ENCODE measurements at places on chromosomes 12 and 14. TPM values are rescaled to one million over a fixed set of nuclear protein-coding genes. Genes with fewer than 3 reads are reported as not detected.

The DAO gene
- polyA plus RNA-seq: not detected

The GYS2 gene
- polyA plus RNA-seq: not detected

The AVPR1A gene
- polyA plus RNA-seq: not detected

GRCh38 chr12:96714199-96714598 is 192.9 kb upstream of the NEDD1 start:
- DNase-seq: no peak

GRCh38 chr14:34211732-34212131 is 250.3 kb downstream of the SPTSSA start:
- DNase-seq: no peak

DNA sequence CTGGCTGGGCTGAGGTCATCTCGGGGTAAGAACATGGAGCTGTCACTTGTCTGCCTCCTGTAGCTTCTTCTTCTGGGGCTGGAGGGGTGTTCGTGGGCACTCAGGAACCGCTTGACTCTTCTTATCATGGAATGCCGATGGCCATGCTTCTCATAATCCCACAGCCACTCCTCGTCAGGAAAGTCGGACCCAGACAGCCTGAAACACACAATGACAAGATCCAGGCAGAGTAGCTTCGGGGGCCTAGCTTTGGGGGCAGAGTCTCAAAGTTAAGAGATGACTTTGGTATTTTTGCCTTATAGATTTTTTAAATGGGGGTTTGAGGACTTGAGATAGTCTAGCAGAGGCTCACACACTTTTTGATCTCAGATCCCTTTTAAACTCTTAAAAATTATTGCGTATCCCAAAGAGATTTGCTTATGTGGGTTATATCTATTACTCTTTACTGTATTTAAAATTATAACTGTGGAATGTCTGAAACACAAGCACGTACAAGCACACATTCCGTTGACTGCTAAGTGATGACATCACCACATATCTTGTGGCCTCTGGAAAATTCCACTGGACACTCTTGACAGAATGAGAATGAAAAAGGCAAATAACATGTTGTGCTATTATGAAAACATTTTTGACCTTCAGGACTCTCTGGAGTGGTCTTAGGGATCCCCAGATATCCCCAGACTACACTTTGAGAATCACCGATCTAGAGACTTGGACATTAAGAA is 43.3 kb downstream of the BEST3 start:
- DNase-seq: no peak

DNA sequence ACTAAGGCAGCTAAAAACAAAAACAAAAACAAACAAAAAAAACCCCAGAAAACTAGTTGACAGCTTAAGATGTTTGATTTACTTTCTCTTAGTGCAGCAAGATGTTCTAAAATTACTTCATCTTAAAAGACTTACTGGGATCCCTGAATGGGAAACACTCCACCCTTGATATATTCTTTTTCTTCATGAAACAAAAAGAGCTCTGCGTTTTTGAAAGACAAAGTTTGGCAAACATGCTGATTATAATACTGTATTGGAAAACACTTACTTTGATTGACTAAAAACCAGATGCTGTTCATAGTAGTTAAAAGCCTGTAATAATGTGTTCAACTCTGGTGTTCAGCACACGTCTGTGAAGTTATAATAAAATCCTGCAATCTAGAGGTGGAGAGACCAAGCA is 136.8 kb downstream of the SRGAP1 start:
- no peak for DNase-seq

GRCh38 chr12:93287149-93287548 is 90.6 kb upstream of the NUDT4 start:
- DNase-seq: no peak

DNA sequence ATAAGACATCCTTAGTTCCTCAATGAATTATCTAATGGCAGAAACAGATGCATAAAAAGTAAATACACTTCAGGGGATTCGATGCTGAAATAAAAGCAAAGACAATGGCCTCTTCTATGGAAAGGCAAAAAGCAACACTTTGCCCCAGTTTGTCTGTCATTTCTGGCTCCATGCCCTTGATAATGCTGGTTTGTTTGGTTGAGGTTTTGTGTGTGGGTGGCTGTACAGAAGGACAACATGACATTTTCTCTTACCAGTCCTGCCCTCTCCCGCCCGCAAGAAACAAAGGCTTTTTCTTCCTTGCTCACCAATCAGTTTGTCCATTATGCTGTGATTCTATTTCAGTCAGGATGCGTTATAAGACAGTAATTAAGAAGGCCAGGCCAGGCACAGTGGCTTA is 18.1 kb upstream of the WDR89 start:
- DNase-seq: no peak

DNA sequence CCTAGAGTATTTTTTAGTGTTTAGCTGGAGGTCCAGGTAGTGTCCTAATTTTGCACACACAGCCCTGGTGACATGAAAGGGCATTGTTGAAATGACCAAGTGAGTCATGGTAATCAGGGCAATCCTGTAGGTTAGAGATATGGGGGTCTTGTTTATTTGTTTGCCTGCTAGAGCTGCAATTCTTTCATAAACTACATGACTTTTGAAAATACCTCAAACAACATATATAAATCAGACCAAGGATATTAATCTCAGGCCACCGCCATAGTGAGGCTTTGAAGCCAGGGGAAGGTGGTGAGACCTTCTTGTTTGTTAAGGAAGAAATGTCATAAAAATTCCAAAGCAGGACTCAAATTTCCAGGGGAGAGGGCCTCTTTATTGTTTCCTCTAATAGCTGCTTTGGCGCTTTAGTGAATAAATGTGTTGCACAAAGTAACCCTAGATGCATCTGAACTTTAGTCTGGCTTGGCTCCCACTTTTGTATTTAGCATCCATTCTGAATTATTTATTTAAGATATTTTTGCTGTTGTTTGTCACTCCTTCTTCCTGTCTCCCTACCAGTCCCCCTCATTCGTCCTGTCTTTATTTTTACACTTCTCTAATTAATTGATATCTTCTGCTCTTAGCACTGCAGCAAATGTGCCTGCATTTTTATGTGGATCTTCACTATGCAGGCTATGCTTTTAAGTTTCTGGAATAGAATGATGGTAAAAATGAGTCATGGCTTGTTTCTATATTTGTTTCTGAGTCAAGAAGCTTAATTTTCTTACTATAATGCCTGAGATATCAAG is 430.3 kb downstream of the RAD51B start:
- DNase-seq: no peak

DNA sequence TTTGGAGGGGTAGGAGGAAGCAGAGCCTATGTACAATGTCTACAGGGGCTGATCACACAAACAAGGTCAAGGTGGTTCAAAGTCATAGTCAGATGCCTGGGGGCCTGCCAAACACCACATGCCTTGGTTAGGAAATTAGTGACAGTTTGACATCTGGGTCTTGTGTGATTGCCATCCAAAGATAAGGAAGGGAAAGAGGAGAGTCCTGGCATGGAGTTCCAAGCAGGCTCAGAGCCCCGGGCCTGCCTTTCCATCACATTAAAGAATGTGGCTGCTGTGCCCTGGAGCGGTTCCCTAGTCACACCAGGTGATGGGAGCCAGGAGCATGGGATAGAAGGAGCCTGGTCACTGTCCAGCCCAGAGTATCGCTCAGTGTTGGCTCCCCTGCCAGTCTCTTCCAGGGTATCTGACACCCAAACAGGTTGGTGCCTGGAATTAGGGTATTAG is 53.6 kb upstream of the BCL2L14 start:
- no peak for DNase-seq

DNA sequence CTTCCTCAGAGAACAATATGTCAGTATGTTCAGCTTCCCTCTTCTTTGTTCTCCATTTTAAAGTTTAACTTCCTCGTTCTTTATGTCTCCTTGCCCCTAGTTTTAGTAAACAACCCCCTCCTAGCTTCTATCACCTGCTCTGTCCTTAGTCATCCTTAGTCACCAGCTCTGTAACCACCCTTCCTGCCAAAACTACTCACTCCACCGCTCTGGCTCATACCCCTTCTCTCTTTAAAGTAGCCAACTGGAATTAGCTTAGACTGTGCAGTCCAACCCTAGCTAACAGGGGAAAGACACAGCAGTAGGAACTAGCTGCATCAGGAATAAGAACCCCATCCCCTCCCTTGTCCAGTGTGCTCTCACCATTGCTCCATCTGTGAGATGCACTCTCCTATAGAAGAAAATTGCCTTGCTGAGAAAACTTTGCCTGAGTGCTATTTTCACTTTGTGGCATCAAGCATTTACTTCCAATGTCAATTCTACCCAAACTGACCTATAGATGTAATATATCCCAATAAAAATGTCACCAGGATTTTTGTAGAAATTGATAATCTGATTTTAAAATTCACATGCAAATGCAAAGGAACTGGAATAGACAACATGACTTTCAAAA is 603.2 kb downstream of the C12orf50 start:
- no peak for DNase-seq

Measured in immature natural killer cell (primary cell).